ENCODE measurements at places on chromosomes 11 and 22. TPM values are rescaled to one million over a fixed set of nuclear protein-coding genes. Genes with fewer than 3 reads are reported as not detected.

DNA sequence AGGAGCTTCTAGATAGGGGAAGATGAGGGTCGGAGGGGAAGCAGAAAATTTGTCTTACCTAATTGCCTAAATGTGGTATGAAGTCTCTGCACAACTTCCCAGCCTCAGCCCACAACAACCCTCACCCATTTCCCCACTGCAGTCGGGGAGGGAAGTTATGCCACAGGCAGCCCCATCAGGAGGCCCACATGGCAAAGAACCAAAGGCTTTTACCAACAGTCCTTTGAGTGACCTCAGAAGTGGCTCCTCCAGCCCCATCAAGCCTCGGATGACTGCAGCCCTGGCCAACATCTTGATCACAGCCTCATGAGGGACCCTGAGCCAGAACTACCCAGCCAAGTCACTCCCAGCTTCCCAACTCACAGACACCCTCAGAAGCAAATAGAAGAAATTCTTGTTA lies 54.8 kb downstream of the CHST1 start:
- DNase-seq: no peak
- H3K4me3 ChIP-seq: no peak overlapping the region
- no peak overlapping the region for H3K27ac ChIP-seq
- no peaks in the 10 kb centered on the region for H3K36me3 ChIP-seq

The PLXNB2 gene
- total RNA-seq: 10.7 TPM

The GGTLC2 gene
- total RNA-seq: not detected

DNA sequence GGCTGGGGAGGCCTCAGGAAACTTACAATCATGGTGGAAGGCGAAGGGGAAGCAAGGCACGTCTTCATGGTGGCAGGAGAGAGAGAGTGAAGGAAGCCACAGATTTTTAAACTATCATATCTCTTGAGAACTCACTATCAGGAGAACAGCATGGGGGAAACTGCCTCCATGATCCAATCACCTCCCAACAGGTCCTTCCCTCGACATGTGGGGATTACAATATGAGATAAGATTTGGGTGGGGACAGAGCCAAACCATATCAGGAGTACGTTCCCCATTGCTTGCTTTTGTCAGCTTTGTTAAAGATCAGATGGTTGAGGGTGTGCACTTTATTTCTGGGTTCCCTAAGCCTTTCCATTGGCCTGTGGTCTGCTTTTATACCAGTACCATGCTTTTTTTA lies 53.7 kb upstream of the E2F8 start:
- no peak for DNase-seq
- H3K27me3 ChIP-seq: peaks cover 31% of the 10 kb centered on the region
- H3K27ac ChIP-seq: no peak overlapping the region

GRCh38 chr22:22752556-22753477 lies 108.4 kb downstream of the GGTLC2 start:
- H3K4me3 ChIP-seq: no peak overlapping the region
- H3K27me3 ChIP-seq: no peaks in the 10 kb centered on the region
- no peaks in the 10 kb centered on the region for H3K36me3 ChIP-seq
- peak overlapping the region; percentile 76 for H3K27ac ChIP-seq
- H3K4me1 ChIP-seq: peaks cover 8% of the 10 kb centered on the region

The RASL10A gene
- total RNA-seq: 0.92 TPM

DNA sequence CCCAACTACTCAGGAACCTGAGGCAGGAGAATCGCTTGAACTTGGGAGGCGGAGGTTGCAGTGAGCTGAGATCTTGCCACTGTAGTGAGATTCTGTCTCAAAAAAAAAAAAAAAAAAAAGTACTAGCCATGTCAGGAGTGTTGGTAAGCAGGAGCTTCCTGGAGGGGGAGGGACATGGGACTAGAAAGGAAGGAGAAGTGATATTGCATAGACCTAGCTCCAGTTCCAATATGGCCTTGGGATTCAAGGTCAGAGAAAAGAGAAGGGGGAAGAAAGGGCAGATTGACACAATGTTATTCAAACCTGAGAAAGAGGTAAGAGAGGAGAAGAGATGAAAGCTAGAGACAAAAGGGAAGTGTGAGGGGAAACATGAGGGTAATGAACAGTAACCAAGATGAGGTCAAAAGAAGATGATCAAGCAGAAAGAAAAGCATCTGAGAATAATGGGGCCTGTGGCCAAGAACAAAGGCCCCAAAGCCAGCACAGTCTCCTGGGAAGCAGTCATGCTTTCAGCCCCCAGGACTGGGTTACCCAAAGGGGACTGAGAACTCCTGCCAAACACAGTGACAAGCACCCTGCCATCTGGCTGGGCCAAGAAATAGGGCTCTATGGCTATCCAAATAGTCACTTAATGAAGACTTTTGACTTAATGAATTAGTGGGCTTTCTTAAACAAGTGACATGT lies 51.7 kb upstream of the FTH1 start:
- no peaks in the 10 kb centered on the region for H3K27me3 ChIP-seq
- no peak overlapping the region for H3K4me3 ChIP-seq
- no peak for DNase-seq
- peaks cover 7% of the 10 kb centered on the region for H3K36me3 ChIP-seq
- peaks cover 4% of the 10 kb centered on the region for H3K4me1 ChIP-seq

DNA sequence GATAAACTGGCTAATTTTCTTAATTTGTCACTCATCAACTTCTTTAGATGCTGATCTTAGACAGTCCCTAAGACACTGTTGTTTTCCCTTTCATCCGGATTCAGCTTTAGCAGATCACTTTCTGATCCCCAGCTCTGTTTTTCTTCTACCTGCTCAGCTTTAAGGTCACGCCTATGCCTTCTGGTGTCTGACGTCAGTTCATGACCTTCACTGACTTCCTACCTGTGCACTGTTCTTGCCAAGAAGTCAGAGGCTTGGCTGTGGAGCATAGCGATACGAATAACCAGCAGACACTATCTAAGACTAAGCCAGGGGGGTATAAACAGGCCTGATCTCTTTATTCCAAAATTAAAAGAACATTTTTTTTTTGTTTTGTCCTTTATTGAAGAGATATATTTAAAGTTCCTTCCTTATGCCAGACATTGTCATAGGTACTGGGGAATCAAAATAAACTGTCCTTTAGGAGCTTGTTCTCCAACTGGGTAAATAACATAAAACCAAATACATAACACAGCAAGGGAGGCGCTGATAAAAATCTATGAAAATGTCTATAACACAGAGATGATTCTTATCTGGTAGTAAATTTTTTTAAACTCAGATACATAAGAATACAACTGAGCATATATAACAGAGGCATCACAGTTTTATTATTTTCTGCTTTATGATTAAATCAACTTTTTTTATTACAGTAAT lies 352.2 kb upstream of the CTSC start:
- H3K27ac ChIP-seq: no peak overlapping the region
- H3K4me1 ChIP-seq: peaks cover 5% of the 10 kb centered on the region
- H3K4me3 ChIP-seq: no peak overlapping the region
- DNase-seq: no peak
- H3K36me3 ChIP-seq: no peaks in the 10 kb centered on the region

GRCh38 chr11:130999992-131000770 lies 83.9 kb upstream of the SNX19 start:
- no peak overlapping the region for H3K27ac ChIP-seq
- H3K4me3 ChIP-seq: no peak overlapping the region
- H3K36me3 ChIP-seq: no peaks in the 10 kb centered on the region
- no peak for DNase-seq
- no peaks in the 10 kb centered on the region for H3K27me3 ChIP-seq

The RAPSN gene
- 0.50 TPM for total RNA-seq

DNA sequence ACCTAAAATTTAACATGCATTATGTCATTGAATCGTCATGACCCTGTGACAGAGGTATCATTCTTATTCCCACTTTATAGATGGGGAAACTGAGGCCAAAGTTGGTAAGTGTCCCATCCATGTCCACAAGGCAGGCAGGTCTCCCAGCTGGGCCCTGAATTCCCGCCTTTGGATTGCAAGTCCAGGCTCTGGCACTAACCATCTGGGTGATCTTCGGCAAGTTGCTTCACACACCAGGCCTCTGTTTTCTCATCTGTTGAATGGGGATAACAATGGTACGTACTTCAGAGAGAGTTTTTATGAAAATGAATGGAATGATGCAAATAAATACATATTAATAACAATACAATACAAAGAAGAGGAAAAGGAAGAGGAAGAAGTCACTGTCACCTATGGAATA lies 3.4 kb downstream of the CRYBB3 start:
- no peak overlapping the region for H3K27ac ChIP-seq
- H3K27me3 ChIP-seq: no peaks in the 10 kb centered on the region
- H3K4me1 ChIP-seq: peaks cover 9% of the 10 kb centered on the region
- no peak for DNase-seq
- no peaks in the 10 kb centered on the region for H3K36me3 ChIP-seq

The IL18 gene
- not detected for total RNA-seq

DNA sequence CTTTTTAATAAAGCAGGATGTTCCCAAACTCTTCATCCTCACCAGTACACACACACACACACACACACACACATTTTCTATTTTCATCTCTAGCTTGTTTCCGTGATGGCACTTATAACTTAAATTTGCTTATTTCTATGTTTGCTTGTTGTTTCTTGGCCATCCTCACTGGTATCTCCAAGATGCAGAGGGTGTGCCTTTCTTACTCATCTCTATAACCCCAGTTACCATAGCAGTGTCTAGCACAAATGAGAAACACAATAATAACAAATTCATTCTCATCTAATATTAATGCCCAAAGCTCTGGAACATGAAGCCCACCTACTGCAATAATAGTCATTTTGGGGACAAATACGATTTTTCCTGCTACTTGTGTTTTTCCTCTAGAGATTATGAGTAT lies 156.3 kb downstream of the GRM5 start:
- DNase-seq: no peak
- H3K4me1 ChIP-seq: no peaks in the 10 kb centered on the region
- H3K36me3 ChIP-seq: no peaks in the 10 kb centered on the region
- H3K4me3 ChIP-seq: no peak overlapping the region
- H3K27me3 ChIP-seq: no peaks in the 10 kb centered on the region
- no peak overlapping the region for H3K27ac ChIP-seq

DNA sequence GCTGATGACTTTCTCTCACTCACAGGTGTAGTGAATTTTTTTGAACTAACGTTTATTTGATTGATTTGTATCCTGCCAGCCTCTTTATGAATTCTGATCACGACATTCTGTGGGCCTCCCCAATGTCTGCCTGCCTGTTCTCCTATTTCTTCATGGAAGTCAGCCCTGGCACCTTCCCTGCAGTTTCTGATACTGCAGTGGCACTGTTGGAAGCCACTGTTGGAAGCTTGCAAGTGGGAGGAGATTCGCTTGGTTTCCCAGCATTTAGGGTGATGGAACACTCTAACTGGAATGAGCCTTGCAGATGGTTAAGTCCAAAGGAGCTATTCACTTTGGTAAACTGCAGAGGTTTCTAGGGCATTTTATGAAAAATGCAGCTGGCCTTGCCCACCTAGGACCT lies 1.3 kb upstream of the THY1 start:
- no peak for DNase-seq
- H3K27me3 ChIP-seq: peaks cover 35% of the 10 kb centered on the region
- peaks cover 12% of the 10 kb centered on the region for H3K4me1 ChIP-seq
- no peak overlapping the region for H3K27ac ChIP-seq
- no peak overlapping the region for H3K4me3 ChIP-seq

The RFPL2 gene
- total RNA-seq: not detected

DNA sequence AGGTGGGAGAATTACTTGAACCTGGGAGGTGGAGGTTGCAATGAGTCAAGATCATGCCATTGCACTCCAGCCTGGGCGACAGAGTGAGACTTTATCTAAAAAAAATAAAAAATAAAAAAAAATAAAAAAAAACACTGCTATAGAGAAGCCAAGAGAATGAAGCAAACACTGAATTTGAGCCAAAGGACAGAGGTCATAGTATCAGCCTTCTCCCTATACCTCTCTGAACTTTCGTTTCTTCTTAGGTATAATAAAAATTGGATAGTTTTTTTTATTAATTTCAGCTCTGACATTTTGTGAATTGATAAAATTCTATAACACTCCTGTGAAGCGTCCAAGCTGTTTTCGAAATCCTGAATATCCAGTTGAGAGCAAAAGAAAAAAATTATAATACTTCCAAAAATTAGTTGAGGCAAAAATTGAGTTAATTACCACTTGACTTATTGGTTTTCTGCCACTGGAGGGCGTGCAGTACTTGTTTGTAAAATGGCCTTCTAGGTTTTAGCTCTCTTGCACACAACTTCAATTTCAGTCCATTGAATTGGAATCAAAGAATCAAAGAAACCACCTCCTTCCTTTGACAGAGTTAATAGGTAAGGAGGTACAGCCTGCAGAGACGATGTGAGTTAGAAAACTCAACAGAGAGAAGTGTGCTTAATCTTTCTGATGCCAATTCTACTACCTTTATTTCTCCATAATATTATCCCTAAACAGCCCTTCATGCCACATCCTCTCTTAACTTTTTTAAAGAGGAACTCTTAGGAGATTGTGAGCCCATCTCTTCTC lies 143.2 kb downstream of the BBOX1 start:
- DNase-seq: peak; percentile 46
- H3K27me3 ChIP-seq: peaks cover 8% of the 10 kb centered on the region
- H3K4me1 ChIP-seq: no peaks in the 10 kb centered on the region
- no peak overlapping the region for H3K27ac ChIP-seq
- no peak overlapping the region for H3K4me3 ChIP-seq
- no peaks in the 10 kb centered on the region for H3K36me3 ChIP-seq

The KDELR3 gene
- total RNA-seq: 0.17 TPM

- H3K36me3 ChIP-seq: no peaks in the 10 kb centered on the region
- H3K4me1 ChIP-seq: no peaks in the 10 kb centered on the region
- no peak overlapping the region for H3K4me3 ChIP-seq
- H3K27ac ChIP-seq: no peak overlapping the region
Measured at GRCh38 chr11:64103277-64103985, 62.5 kb downstream of the MACROD1 start.

The OSBP2 gene
- total RNA-seq: 1.1 TPM

DNA sequence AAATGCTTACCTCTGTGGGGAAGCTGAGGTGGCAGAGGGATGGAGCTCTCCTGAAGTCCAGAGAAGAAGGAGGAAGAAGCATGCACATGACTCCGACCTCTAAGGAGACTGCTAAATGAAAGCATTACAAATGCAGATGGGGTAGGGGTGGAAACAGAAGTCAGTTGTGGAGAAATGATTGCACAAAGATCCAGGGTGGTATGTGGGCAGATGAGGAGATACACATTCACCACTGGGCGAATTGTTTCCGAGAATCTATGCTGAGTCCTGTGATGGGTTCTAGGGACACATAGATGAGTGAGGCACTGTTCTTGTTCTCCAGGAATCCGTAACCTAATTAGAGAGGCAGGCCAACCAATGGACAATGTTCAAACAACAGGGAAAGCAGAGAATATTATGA lies 188.9 kb upstream of the ZBED5 start:
- no peaks in the 10 kb centered on the region for H3K36me3 ChIP-seq
- no peaks in the 10 kb centered on the region for H3K4me1 ChIP-seq
- no peak overlapping the region for H3K4me3 ChIP-seq

The DEPDC7 gene
- total RNA-seq: 1.6 TPM

The NNMT gene
- not detected for total RNA-seq

- H3K27me3 ChIP-seq: peaks cover 22% of the 10 kb centered on the region
- no peaks in the 10 kb centered on the region for H3K36me3 ChIP-seq
- H3K4me1 ChIP-seq: no peaks in the 10 kb centered on the region
- DNase-seq: no peak
Measured at GRCh38 chr22:20654343-20655208, 119.3 kb upstream of the SERPIND1 start.

The DDI1 gene
- total RNA-seq: not detected

GRCh38 chr11:36033082-36033751 lies 89.4 kb downstream of the LDLRAD3 start:
- no peak overlapping the region for H3K27ac ChIP-seq
- H3K27me3 ChIP-seq: no peaks in the 10 kb centered on the region
- no peaks in the 10 kb centered on the region for H3K4me1 ChIP-seq
- no peaks in the 10 kb centered on the region for H3K36me3 ChIP-seq
- no peak overlapping the region for H3K4me3 ChIP-seq

GRCh38 chr22:42878561-42879305 lies 21.7 kb upstream of the ARFGAP3 start:
- H3K4me1 ChIP-seq: no peaks in the 10 kb centered on the region
- peaks cover 5% of the 10 kb centered on the region for H3K36me3 ChIP-seq
- no peaks in the 10 kb centered on the region for H3K27me3 ChIP-seq
- H3K4me3 ChIP-seq: no peak overlapping the region
- peak overlapping the region; percentile 19 for H3K27ac ChIP-seq
